ENCODE measurements at places on chromosomes 7 and 10.

DNA sequence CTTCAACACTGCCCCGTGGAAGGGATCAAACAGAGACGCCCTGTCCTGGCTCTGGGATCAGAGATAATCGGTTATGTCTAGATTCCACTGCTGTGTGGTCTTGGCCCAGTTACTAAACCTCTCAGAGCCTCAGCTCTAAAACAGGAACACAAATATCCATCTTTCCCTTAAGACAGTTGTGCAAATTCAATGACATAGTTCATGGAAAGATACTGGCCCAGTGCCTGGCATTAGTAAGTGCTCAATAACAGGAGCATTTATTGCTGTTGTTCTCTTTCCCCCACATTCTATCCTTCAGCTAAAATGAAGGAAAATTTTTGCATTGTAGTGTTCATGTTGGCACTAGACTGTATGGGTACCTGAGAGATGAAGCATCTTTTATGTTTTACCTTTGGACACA is 58.6 kb downstream of the TACC2 start:
- no peak for DNase-seq

- peak; percentile 33 for DNase-seq
These were observed 36.2 kb upstream of the GTF2IRD1 start for GRCh38 chr7:74417419-74417971.

- DNase-seq = no peak
These were observed 50.4 kb upstream of the BTBD16 start for GRCh38 chr10:122220736-122221135.

DNA sequence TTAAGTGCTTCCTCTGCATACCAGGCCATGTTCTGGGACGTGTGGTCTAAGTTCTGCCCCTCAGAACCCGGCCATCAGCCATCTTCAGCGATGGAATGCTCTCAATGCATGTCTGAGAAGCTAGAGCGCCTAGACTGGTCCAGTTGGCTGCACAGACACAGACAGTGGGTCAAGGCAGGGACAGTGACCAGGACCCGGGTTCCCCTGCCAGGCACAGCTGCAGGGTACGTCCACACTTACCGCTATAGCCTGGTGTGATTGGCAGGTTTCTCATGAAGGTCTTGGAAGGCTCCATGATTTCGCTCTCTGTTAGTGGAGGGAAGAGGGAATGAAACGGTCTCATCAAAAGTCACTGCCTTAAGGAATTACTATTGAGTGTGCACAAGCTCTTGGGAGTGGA is 47.3 kb downstream of the PNLIPRP2 start:
- DNase-seq = no peak

- no peak for DNase-seq
These were observed 838 bp upstream of the DLX6 start for GRCh38 chr7:97004247-97005182.

- no peak for DNase-seq
These were observed 17.8 kb upstream of the GSAP start for GRCh38 chr7:77433901-77434300.

DNA sequence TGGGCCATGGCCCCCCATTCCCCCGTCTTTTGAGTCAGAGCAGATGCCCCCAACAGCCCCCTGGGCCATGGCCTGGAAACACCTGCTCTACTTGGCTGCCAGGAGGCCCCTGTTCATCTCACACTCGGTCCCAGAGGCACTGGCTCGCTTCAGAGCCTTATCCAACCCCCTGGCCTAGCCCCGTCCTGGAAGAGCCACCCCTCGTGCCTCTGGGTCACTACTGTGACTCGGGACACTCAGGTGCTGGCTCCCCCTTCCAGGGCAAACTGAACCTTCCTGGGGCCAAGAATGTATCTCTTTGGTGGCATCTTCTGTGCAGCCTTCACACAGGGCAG is 7.0 kb downstream of the POLR2J start:
- no peak for DNase-seq

DNA sequence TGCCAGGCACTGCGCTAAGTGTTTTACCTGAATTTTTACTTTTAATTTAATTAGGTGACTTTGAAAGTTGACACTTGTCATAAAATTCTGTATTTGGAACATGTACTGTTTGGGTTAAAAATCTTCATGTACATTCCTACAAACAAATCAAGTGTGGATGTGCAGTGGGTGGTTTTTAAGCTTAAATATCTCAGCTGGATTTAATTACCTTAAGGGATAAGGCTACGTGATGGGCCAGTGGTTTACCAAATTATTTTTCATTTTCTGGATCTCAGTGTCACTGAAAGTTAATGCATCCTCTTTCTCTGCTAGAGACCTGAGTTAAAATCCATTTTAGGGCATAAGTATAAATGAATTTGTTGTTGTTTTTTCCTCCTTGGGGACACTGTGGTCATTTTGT is 51.1 kb downstream of the EXOC4 start:
- no peak for DNase-seq
